ENCODE measurements at places on chromosomes 2 and 18. TPM values are rescaled to one million over a fixed set of nuclear protein-coding genes. Genes with fewer than 3 reads are reported as not detected.
A peak's percentile ranks its signal among the peaks of the same experiment; 100 is the strongest.

The CCDC85A gene
- total RNA-seq = 5.5 TPM

The SLC9A4 gene
- total RNA-seq = 0.04 TPM

The SLC40A1 gene
- 37.4 TPM for total RNA-seq

The TBR1 gene
- total RNA-seq = not detected

The LRP2 gene
- total RNA-seq = 0.13 TPM

The CRACDL gene
- 1.6 TPM for total RNA-seq

The DUSP19 gene
- total RNA-seq = 2.7 TPM

The DSG4 gene
- not detected for total RNA-seq

- DNase-seq = no peak
Observed at GRCh38 chr2:62227386-62228075, 31.6 kb downstream of the B3GNT2 start.

DNA sequence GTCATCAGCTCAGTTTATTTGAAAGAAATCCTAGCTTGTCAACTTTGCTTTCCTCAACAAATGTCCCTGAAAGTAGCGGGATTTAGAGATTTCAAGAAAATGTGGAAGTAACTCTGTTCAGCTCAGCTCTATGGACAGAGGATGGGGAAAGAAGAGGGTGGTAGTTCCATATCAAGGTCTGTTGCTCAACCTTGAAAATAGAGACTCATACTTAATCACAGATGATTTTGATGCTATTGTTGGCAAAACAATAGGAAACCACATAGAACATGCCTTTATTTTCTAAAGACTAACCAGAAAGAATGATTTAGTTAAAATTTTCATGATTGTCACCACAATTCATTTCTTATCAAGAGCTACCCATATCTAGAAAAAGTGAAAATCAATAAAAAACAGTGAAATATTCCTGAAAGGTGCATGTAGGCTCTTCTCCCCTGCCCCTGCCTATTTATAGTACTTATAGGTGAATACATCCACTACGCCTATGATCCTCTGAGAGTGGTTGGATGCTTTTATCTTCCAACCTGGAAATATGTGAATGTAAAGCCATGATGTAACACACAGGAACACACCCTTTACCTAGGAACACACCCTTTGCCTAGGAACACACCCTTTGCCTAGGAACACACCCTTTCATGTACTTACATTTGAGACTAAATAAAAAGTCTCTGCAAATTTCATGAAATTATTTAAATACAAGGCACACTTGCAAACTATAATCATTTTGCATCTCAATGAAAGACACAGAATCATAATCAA is 65.8 kb downstream of the ETAA1 start:
- DNase-seq = no peak

- peak; percentile 91 for DNase-seq
Observed at GRCh38 chr2:202361108-202361507, 15.0 kb upstream of the BMPR2 start.

DNA sequence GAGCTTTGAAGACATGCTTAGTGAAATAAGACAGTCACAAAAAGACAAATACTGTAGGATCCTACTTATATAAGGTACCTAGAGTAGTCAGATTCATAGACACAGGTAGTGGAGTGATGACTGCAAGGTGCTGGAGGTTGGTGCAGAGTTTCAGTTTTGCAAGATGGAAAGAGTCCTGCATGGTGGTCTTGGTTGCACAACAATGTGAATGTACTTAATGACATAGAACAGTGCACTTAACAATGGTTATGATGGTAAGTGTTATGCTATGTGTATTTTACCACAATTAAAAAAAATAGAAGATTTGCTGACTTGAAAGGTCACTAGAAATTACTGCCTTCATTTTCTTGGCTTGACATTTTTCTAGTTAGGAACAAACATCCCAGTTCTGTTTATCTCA is 9.5 kb downstream of the CERS6 start:
- no peak for DNase-seq

DNA sequence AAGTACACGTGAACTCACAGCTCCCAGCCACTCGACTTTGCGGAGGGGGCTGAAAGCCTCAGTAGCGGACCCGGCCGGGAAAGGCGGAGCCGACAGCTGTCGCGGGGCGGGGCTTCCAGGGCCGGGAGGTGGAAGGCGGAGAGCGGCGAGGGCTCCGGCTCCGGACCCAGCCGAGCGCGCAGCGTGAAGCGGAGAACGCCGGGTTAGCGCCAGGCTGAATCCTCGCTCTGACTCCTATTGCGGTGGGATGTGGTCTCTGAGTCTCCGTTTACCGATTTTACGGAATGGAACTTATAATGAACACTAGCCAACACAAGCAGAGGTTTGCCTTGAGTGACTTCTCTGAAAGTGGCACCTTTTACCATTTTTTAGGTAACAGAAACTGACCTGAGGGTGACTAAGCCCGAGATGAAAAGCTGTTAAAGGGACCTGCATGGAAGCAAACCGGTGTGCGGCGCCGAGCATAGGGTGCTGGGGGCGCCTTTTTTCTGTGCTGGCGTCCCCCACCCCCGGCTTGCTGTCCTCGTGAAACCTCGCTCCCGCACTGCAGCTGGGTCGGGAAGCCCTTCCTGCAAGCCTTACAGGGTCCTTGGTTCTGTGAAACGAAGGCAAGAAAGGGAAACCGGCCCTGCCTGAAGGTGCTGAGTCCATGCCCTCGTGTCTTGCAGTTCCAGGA is 72.9 kb downstream of the EN1 start:
- peak; percentile 82 for DNase-seq

DNA sequence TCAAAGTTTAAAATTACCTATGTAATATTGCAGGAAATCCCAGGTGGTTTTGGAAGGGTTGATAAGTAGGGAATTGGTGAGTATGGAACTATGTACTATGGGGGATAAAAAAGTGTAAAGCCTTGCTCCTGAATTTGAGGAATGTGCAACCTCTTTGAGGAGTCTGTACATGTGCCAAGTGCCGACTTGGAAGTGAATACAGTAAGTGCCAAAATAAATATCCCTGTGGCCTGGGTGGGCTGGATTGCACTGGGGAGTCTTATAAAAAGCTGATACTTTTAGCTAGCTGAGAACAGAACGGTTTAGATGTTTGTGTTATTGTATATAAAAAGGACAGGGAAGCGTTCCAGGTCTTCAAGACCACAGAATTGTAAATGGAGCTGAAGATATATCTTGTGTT is 317.1 kb upstream of the LRRTM1 start:
- DNase-seq = no peak

DNA sequence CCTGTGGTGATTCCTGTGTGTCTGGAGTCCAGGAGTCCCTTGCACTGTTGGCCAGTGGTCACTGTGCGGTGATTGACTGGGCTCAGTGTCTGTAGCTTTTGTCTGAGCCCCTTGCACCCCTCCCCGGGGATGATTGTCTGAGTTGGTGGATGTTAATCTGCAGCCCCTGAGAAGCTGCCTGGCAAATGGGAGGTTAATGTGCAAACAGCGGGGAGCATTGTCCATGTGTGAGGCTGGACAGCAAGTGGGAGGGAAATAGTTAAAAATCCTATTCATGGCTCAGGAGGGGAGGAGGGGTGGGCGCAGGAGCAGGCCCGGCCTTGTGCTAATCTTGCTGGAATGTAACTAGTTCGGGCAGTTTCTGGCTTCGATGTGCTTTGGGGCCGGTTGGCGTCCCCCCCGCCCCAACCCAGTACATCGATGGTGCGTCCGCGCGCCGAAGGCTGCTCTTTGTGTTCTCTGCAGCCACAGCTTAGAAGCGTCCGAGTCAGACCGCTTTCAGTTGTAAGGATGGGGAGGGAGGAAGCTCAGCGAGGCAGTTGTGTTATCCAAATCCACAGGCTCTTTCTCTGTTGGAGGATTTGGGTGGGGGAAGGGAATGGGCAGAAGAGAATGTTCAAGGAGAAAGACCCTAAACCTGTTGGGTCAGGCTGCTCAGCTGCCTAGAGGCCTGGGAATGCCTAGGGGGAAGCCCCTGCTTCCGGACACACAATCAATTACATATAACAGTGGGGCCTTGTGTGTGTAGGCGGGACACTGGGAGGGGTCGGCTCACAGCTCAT is 71.8 kb downstream of the TGOLN2 start:
- DNase-seq = peak; percentile 89

DNA sequence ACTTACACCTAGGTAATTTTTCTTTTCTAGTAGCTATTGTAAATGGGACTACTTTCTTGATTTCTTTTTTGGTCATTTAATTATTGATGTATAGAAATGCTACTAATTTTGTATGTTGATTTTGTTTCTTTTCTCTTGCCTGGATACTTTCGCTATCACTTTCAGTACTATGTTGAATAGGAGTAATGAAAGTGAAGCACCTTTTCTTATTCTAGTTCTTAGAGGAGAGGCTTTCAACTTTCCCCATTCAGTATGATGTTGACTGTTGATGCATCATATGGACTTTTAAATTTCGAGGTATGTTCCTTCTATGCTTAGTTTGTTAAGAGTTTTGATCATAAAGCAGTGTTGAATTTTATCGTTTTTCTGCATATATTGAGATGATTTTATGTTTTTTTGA is 142.5 kb downstream of the CDH19 start:
- DNase-seq = no peak

GRCh38 chr2:25899404-25899970 is 21.2 kb upstream of the ASXL2 start:
- no peak for DNase-seq

DNA sequence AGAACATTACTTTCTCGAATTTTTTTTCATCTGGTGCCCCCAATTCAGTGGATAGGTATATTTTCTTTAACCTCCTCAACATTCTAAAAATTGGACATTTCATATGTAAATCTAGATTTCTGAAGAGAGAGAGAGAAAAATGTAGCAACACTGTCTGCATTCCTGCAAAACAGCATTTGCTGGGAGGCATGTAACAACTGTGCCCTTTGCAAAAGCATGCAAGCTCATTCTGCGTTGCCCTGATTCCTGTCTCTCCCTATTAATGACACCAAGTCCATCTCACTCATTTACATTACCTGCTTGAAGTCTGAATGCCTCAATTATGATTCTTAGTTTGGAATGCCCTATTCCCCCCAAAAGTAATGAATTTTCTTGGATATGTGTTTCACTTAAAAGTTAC is 79.8 kb upstream of the BARD1 start:
- no peak for DNase-seq

- no peak for DNase-seq
Observed at GRCh38 chr2:135843671-135844070, 6.7 kb upstream of the LCT start.

DNA sequence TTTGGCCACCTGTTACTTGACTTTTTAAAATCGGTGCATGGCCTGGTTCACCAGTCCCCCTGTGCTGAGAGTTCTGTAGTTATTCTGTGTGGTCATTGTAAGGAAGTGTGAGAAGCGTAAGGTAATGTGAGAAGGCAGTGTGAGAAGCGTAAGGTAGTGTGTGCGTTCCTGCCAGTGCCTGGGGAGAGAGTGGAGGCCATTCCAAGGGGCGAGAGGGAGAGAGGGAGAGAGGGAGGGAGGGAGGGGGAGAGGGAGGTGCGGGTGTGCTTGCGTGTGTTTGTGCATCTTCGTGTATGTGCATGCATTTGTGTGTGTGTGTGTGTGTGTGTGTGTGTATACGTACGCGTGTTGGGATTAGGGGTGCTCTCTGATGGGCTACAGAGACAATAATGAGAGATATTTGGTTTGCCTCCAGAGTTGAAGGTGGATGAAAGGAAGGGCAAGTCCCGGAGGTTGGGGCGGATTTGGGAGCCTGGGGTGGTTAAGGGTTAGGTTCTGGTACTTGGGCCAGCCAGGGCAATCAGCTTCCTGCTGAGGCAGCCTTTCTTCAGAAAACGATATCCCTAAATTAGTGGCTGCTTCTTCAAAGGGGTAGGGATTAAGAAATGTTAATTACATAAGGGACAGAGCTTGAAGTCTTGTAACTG is 53.7 kb downstream of the SGPP2 start:
- no peak for DNase-seq

GRCh38 chr2:109474319-109474825 is 139.4 kb downstream of the SEPTIN10 start:
- DNase-seq = no peak

GRCh38 chr2:10965241-10965843 is 53.6 kb downstream of the KCNF1 start:
- no peak for DNase-seq

DNA sequence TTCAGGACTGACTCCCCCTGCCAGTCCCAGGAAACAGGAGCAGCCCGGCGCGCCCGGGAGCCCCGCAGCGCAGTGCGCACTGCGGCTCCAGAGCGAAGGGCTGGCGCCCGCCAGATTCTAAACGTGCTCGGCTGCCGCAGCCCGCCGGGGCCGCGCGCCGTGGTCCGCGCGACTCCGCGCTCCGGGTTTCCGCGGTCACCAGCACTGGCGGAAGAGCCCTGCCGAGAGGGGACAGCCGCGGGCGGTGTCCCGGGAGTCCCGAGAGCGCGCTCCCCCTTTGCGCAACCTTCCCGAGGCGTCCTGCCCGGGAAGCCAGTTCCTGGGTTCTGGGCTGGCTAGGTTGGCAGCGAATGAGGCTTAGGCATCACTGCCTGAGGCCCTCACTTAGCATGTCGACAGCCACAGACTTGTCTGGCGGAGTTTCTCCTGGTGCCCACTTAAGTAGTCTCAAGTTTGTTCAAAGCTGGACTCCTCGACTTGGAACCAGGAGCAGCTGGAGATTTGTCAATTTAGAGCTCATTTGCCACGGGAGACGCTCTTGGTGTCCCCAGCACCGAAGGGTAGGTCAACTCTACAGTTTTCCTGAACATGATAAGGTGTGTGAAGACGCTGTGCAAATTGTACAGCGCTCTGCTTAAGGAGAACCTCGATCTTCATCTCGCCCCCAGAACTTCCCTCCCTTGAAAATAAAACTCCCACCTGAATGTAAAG is 1.5 kb upstream of the VSNL1 start:
- peak; percentile 86 for DNase-seq

DNA sequence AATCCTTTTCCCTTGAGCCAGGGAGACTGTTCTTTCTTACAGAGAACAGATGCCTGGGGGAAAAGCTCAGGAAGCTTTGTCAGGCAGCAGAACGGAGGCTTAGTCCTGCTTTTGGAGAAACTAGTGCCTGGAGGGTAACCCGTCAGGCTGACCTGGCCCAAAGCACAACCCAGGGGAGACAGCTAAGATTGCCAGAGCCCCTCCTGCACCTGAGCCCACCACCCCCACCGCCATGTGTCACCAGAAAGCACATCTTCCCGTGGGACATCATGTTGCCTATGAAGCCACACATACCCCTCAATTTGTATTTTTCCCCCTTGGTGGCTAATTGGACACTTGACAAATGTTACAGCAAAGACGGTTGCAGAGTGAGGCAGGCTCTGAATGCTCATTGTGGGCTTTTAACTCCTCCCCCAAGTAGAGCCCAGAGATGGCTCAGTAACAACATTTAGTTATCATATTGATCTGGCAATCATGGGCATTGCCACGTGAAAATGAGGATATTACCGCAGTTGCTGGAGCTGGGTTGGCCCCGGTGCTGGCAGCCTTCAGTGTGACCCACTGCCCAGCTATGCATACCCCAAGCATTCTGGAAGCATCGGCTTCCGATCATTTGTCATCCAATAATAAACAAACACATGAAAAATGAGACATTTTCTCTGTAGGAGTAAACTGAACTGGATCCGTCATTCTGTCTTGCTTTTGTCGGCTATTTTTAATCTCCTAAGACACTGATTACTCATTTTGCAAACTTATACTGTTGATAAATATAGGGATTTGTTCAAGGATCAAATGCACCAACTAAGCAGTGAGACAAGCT is 229.5 kb downstream of the ATAD2B start:
- DNase-seq = no peak

- peak; percentile 28 for DNase-seq
Observed at GRCh38 chr2:120066800-120067547, 54.1 kb downstream of the EPB41L5 start.

Measured in muscle of leg (tissue), 16 donors.